Choroid plexus epithelial cell (primary cell): ENCODE measurements at places on chromosomes 2 and 18.
A peak's percentile ranks its signal among the peaks of the same experiment; 100 is the strongest.

DNA sequence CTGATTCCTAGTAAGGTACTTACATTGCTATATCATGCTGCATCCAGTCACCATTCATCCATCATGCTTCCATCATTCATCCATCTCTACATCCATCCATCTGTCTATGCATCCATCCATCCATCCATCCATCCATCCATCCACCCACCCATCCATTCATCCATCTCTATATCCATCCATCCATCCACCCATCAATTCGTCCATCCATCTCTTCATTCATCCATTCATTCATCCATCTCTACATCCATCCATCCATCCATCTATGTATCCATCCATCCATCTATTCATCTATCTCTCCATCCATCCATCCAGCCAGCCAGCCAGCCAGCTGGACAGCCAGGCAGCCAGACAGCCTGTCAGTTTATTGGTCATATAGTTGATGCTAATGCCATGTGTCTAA is 20.7 kb downstream of the PRKCE start:
- no peak for DNase-seq

GRCh38 chr2:8239531-8240088 is 442.2 kb upstream of the ID2 start:
- no peak for DNase-seq

- no peak for DNase-seq
Measured at GRCh38 chr2:143420313-143420712, 291.1 kb downstream of the ARHGAP15 start.

- DNase-seq = no peak
Measured at GRCh38 chr2:210792000-210792399, 235.6 kb downstream of the CPS1 start.

DNA sequence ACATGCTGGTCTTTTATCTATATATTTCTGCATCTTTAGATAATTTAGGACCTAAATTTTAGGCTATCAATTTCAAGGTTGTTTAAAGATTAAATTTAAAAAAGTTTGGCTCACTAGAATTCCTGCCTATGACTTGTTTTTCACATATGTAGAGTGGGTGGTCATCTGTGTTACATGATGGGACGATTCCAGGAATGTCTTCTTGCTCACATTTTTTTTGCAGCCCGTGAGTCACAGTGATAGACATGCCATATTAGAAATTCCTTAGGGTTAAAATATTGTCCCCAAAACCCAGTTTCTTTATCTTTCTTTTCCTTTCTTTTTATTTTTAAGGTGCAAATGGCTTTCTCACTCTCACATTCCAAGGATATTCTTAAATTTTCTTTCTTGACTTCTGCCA is 652.0 kb downstream of the PLCL1 start:
- no peak for DNase-seq

DNA sequence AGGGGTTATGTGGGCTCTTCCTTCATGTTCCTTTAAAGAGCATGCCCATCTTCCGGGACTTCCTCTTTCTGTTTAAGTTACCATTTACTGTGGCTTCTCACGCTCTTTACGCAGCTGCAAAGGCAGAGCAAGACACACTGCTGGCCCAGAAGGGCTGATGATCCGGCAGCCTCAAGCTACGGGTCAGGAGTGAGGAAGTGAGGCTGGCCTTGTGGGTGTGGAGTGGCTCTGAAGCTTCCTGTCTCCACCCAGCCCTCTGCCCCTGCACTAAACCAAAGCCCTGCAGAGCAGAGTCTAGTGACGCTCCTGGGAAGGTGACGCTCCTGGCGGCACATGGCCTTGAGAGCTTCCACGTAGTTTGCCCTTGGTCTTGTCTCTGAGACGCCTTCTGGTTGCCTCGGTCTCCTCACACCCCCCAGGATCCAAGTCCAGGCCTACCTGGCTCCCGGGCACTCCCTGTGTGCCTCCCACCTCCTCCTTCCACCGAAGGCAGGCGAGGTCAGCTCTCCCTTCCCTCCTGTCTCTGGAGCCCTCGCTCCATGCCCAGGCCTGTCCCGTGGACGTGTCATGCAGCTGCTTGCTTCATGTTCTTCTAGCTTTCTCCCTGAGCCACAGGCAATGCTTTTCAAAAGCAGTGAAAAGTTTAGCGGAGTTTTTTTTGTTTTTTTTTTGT is 50.3 kb downstream of the ARL4C start:
- peak; percentile 47 for DNase-seq

DNA sequence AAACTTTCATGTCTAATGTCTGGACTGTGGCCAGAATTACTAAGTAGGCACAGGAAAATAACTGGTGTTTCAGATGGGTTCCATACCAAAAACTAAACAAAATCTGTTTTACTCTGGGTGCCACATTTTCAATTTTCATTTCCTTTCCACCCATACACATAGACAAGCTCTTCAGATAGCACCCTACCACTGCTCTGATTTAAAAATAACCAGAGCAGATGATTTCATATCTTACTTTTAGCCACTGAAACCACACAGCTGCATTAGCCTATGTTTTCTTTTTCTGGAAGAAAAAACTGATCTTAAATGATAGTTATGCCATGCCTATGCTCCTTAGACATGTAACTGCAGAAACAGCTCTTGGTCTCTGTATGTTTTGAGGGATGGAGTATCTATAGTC is 647.6 kb downstream of the CPS1 start:
- DNase-seq = no peak
